ENCODE measurements at places on chromosomes 16 and 17.

GRCh38 chr17:34851961-34852540, 109.2 kb downstream of the CCT6B start:
- DNase-seq, result no peak

DNA sequence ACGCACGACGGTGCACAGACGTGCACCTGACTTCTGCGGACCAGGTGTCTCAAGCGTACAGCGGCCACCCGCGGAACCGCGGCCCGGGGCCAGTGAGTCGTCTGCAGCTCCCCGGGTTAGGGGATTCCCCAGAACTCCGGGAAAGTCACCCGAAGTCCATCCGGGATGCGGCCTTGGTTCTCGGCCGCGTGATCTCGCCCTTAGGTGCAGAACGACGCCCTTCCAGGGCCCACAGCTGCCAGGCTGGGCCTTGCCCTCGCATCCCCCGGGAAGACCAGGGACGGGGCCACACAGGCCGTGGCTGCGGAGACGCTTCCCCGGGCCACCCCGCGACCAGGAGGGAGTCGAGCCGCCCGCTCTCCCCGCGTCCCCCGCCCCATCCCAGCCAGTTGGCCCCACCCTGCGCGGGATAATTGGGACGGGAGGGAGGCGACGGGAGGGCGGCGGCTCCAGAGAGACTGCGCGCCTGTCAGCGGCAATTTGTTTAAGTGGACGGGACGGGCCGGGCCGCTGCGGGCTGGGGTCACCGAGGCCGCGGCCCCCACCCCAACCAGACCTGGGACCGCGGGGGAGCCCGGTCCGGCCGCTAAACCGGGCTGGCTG, 3.6 kb upstream of the TBX2 start:
- DNase-seq, result no peak

DNA sequence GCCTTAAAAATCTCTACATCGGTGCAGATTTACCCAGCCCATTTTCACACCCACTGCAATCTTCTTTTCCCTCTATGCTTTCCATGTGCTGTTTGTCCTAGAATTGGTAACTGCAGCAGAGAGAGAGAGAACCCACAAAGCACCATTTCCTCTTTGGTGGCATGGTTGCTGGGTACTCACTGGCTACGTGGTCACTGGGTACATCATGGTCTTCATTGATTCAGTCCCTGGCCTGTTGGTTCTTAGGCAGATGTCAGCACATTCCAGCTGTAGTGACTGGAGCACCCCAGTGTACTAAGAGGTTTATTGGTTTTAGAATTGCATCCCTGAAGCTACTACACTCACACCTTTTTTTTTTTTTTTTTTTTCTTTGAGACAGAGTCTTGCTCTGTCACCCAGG, 156.1 kb upstream of the CACNG5 start:
- DNase-seq, result no peak

DNA sequence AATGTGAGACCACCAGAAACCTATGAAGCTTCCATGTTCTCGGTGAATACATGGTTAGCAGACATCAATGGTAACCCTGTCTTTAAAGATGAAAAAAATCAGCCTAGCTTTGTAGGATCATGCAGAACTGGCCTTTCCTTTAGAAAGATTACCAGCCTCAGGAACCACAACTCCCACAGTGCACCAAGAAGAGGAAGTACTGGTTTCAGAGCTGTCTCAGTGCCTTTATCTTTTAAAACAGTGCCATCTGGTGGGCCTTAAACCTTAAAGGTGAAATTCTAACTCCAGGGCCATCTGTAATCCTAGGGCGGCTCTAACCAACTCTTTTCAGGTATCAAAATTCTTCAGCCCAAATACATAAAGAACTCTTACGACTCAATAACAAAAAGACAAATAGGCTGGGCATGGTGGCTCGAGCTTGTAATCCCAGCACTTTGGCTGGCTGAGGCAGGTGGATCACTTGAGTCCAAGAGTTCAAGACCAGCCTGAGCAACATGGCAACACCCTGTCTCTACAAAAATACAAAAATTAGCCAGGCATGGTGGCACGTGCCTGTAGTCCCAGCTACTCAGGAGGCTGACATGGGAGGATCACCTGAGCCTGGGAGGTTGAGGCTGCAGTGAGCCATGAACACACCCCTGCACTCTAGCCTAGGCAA, 5.4 kb downstream of the ATPAF2 start:
- peak; percentile 80 for DNase-seq

- DNase-seq, result no peak
These were observed 528.4 kb upstream of the TOM1L1 start for GRCh38 chr17:54372069-54372749.

DNA sequence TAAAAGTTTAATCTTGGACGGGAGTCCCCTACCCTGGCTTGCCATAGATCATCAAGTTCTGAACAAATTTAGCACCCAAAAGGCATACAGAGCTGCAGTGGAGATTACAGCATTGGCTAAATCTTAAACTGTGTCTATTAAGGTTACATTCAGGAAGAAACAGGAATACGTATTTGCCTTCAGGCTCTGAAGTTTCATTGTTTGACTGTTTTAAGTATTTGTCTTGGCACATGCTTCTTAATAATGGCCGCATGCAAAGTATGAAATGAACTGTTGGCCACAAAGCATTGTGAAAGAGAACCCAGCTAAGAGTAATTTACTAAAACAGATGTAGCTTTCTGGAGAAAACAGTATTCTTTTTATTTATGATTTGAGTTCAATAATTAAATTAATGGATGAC, 63.9 kb upstream of the CNEP1R1 start:
- peak; percentile 46 for DNase-seq

DNA sequence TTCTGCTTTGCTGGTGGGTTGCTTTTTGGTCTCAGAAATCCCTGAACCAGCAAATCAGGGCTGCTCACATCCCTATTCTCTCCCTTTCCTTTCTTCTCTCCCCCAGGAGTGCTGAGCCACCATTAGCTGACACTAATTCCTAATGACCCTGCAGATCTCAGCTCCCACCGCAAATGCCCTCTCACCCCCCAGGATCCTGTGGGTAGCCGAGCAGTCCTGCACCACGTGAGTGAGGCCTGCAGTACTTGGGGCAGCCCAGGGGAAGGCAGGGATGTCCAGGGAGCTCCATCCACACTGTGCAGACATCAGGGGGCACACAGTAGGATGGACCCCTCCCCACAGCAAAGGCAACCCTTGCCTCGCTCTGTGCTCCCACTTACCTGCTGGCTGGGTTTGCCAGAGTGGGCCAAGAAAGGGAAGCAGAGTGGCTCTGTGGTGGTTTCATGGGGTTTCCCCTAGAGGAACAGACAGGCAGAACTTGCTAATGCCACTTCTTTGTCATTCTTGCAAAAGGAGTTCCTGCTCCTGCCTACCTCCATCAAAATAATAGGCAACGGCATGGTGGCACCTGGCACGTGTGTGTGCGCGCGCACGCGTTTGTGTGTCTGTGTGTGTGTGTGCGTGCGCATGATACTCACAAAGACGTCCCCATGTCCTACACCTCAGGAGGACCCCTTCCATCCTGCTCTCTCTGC, 135.6 kb downstream of the GAS7 start:
- DNase-seq, result no peak

DNA sequence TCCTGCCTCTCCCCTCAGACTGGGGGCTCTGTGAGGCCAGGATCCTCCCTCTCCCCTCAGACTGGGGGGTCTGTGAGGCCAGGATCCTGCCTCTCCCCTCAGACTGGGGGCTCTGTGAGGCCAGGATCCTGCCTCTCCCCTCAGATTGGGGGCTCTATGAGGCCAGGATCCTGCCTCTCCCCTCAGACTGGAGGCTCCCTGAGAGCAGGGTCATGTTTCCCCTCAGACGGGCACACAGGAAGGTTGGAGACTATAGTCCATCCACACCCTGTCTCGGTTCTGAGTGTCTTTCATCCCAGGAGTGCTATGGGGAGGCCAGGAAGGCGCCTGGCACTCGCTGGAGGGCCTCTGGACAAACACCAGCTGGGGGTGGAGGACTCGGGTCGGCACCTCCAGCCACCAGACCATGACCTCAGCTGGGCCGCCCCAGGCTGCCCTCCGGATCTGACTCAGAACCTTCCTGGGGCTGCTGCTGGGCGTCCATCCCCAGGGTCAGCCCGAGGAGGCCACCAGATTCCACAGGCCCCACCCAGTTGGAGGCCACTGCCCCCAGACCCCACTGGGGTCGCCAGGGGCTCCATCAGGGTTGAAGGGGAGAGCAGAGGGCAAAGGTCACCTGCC, 21.9 kb upstream of the DLX4 start:
- no peak for DNase-seq

GRCh38 chr16:1182316-1182671, 29.4 kb downstream of the CACNA1H start:
- peak; percentile 69 for DNase-seq

DNA sequence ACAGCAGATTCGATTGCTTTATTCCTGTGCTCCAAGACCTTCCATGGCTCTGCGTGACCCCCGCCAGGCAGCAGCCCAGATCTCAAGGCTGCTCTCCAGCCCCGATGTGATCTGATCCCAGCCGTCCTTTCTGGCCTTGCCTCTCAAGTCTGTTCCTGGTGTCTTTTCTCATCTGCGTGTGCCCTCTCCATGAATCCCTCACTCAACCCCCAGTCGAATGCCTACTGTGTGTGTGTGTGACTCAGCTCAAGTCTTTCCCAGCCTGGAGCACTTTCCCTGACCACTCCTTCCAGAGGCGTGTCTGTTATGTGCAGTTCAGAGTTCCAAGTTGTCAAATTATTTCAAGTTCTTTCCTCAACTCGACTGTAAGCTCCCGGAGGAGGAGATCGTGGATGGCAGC, 64.0 kb downstream of the MRM1 start:
- DNase-seq, result peak; percentile 43

DNA sequence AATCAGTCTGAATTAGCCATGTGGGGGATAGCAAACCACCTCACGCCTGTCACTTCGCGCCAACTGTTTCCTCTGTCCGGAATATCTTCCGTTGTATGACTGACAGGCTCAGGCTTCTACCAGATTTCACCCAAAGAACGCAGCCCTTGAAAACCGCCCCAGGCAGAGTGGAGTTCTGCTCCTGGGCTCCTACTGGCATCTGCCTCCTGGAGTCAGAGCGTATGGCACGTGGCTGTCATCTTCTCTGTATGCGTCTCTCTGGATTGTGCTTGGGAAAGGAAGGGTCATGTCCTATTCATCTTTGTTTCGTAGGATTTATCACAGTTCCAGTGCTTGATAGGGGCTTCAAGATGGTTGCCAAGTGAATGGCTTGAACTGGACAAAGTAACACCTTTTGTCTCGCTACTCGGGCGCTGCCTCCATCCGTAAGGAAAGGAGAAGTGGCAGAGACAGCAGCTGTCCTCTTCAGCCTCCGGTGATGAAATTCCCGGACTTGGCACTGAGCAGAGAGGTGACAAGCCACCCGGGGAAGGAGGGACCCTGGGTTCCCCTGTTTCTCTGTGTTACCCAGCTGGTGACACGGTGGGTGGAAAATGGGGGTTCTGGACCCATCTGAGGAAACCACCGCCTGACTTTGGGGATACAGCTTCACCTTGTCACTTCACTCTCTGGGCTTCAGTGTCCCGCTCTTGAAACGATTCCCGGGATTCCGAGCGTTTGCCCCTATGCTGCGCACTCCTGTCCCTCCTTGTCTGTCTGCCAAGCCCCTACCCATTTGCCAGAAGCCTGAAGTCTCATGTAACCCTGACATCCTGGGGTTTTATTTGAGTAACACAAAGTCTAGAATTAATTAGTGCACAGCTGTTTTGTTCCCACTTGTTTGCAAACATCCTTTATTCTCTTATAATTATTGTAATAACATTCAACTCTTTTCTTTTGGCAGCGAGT, 13.9 kb downstream of the KIAA0513 start:
- no peak for DNase-seq

DNA sequence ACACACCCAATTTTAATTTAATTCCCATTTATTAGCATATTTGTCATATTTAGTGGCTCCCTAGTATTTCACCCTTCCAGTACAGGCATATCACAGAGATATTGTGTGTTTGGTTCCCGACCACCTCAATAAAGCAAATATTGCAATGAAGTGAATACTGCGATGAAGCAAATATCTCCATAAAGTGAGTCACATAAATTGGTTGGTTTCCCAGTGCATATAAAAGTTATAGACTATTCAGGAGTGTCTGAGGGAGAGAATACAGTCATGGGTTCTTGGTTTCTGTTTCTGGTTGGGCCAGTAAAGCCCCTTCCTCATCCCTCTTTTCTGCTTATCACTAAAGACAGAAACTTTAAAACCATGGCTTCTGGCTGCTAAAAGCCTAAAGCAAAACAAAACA, 295.4 kb upstream of the AXIN2 start:
- DNase-seq, result peak; percentile 44

- DNase-seq, result no peak
These were observed 23.1 kb upstream of the SDK2 start for GRCh38 chr17:73667181-73667959.

DNA sequence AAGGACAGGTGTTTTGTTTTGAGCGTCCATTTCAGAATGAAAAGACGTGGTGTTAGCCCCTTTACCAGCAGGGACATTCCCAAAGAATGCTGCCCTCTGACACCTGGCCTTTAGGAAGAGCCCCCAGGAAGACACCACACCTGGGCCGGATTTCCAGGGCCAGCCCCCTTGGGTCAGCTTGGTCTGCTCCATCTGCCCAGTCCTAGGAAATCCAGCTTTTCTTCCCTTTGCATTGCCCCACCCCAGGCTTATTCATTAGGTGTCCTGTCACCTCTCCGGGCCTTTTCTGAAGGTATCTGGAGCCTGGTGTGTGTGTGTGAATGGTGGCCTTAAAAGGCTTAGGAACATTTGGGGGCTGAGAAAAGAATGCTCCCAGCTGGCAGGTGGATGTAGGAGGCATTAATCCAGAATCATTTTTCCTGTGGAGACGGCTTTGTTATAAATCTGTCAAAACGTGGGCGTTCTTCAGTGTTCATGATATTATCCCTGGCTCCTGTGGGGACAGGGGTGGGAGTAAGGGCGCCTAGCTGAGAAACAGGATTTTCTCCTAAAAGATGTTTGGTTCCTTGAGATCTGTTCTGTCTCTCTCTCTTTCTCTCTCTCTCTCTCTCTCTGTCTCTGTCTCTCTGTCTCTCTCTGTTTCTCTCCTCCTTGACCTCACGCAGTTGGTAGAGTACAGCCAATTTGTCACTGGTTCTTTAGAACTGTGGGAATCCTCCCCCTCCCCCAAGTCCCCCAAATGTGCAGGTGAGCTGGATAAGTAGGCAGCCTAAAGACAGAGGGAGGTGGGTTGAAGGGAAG, 84.0 kb downstream of the NTN1 start:
- DNase-seq, result no peak

- peak; percentile 6 for DNase-seq
These were observed 44.9 kb downstream of the ABCA8 start for GRCh38 chr17:68910251-68910705.

DNA sequence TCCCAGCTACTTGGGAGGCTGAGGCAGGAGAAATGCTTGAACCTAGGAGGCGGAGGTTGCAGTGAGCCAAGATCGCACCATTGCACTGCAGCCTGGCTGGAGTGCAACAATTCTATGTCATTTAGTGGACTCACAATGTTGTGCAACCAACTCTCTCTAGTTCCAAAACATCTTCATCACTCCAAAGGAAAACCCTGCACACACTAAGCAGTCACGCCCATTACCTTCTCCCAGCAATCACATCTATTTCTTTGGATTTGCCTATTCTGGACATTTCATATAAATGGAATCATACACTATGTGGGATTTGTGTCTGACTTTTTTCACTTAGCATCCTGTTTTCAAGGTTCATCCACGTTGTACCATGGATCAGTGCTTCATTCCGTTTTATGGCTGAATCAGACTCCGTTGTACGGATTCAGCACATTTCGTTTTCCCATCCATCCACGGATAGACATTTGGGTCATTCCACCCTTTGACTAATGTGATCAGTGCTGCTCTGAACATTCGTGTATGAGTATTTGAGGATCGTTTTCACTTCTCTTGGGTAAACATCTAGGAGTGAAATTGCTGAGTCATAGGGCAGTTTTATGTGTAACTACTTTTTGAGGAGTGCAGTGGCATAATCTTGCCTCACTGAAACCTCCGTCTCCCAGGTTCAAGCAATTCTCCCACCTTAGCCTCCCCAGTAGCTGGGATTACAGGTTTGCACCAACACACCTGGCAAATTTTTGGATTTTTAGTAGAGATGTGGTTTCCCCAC, 45.4 kb upstream of the EMP2 start:
- no peak for DNase-seq
